T-helper 17 cell (primary cell): ENCODE measurements at places on chromosomes 4 and X. TPM values are rescaled to one million over a fixed set of nuclear protein-coding genes. Genes with fewer than 3 reads are reported as not detected.

DNA sequence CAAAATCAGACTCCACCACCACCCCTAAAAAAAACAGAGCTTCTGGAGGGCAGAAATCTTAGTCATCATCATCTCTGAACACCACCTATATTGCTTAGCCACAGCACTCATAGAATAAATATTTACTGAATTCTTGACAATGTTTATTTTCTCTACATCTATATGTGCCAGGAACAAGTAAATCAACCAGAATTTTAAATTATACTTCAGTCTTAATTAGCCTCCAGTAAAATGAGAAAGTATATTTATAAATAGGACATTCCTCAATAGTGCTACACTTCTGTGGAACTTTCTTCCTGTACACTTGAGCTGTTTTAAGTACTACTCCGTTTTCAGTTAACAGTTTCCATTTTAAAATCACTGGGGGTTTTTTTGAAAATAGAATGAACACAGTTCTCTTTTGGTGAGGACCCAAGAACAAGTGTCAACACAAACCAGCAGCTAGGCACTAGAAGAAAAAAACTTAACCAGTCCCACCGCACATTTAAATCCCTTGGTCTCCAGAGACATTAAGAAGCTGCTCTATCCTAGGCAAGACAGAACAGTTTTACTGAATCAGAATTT lies 25.5 kb downstream of the SMIM14 start:
- H3K4me1 ChIP-seq: peaks cover 3% of the 10 kb centered on the region
- H3K27me3 ChIP-seq: no peaks in the 10 kb centered on the region
- H3K36me3 ChIP-seq: peaks cover 10% of the 10 kb centered on the region
- no peak overlapping the region for H3K27ac ChIP-seq

DNA sequence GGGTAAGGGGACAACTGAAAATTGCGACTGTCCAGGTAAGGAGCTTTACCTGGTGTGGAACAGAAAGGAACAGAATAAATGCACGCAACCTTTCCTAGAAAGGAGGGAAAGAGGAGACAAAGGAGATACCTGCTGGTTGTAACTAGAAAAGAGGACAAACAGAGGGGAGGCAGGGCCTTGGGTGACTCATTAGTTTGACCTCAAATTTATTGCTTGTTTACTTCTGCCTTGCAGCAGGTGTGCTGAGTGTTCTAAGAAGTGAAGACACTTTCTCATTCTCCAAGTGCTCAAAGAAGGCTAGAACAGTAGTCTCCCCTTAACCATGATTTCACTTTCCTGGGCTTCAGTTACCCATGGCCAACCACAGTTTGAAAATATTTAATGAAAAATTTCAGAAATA lies 123.1 kb upstream of the BOD1L1 start:
- no peak overlapping the region for H3K4me3 ChIP-seq
- H3K27me3 ChIP-seq: no peaks in the 10 kb centered on the region
- no peaks in the 10 kb centered on the region for H3K4me1 ChIP-seq
- H3K36me3 ChIP-seq: no peaks in the 10 kb centered on the region

DNA sequence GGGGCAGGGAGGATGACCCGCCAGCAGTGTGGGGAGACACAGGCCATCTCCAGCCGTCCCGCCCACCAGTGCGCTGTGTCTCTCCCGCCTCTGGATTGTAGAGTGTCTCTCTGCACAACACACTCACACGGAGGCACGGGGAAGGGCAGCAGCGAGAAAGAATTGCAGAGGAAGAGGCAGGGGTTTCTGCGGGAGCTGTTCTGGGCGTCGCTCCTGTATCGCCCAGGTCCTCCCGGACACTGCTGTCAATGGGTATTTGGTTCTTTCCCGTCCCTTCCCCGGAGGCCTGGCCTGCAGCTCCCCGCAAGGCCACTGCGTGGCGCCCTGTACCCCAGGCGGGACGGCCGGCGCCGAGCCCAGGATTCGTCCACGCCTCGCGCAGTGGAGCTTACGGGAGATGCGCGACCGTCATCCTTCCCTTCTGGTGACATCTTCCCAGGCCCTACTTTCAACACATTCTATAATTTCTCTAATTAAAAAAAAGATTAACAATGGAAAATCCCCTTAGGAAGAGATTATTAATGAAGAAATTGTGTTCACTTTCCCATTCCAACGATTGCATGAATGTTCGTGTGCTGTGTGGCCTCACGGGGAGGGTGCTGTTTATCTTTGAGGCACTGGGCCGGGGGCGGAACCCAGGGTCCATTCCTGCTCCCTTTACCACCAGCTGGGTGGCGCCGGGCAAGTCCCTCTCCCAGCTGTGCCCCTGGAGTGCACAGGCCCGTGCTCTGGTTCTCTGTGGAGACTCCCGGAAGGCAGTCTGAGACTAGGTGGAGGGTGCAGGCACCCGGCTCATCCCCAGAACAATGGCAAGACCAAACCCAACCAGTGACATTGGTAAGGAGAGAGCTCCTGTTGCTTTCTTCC lies 95.7 kb downstream of the CPZ start:
- DNase-seq: no peak
- no peaks in the 10 kb centered on the region for H3K4me1 ChIP-seq
- H3K36me3 ChIP-seq: no peaks in the 10 kb centered on the region
- H3K27ac ChIP-seq: no peak overlapping the region

GRCh38 chr4:189767941-189768340 lies 172.7 kb upstream of the FRG1 start:
- peaks cover 5% of the 10 kb centered on the region for H3K27me3 ChIP-seq
- no peak for DNase-seq
- no peaks in the 10 kb centered on the region for H3K4me1 ChIP-seq
- H3K27ac ChIP-seq: no peak overlapping the region
- no peak overlapping the region for H3K4me3 ChIP-seq

DNA sequence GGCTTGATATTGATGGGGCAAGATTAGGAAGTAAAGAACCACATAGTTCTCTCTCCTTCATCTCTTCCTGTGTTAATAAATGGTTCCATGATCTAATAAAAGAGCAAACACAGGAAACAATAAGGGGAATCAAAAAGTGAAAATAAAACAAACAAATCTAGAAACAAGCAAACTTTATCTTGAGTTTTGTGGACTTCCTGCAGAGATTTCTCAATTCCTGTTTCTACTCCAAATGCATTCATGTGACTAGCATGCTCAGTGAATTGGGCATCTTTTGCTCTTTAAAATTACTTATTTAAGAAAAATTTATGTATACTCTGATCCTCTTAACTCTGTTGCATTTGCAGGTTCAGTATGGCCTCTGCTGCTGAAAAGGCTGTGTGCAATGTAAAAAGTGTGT lies 682.0 kb downstream of the KCTD8 start:
- no peak overlapping the region for H3K4me3 ChIP-seq
- no peak for DNase-seq
- no peaks in the 10 kb centered on the region for H3K36me3 ChIP-seq
- H3K27me3 ChIP-seq: no peaks in the 10 kb centered on the region

- no peaks in the 10 kb centered on the region for H3K27me3 ChIP-seq
- no peak overlapping the region for H3K27ac ChIP-seq
- H3K4me3 ChIP-seq: no peak overlapping the region
- peaks cover 2% of the 10 kb centered on the region for H3K36me3 ChIP-seq
- H3K4me1 ChIP-seq: no peaks in the 10 kb centered on the region
- DNase-seq: no peak
Measured at GRCh38 chr4:25107827-25108516, 52.3 kb downstream of the SEPSECS start.

- no peak for DNase-seq
- no peaks in the 10 kb centered on the region for H3K36me3 ChIP-seq
- H3K4me1 ChIP-seq: peaks cover 2% of the 10 kb centered on the region
- no peak overlapping the region for H3K4me3 ChIP-seq
Measured at GRCh38 chr4:183600189-183600685, 58.7 kb downstream of the RWDD4 start.

DNA sequence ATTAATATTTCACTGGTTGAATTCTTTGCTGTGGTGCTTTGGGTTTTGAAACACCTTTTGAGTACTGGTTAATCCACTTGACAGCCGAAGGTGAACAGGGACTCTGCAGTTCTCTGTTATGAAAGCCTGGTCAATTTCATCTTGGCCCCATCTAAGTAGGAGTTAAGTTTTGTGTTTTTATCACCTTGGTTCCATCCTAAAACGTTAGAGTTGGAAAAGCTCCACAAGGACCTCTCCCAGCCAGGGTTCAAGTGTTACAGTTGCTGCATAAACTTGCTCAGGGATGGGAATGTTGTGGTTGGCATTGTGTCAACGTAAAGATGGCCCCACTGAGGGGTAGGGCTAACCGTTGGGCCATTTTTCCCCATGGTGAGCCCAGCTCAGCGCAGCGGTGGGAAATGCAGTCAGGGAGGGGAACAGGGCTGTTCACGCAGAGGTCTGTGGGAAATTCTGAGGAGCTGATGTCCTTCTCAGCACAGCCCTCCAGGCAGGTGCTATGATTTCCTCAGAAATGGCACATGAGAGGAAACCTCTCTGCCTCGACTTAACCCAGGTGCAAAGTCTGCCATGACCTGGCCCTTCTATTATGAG lies 188.7 kb downstream of the STIM2 start:
- H3K4me1 ChIP-seq: peaks cover 4% of the 10 kb centered on the region
- no peaks in the 10 kb centered on the region for H3K36me3 ChIP-seq
- peaks cover 84% of the 10 kb centered on the region for H3K27me3 ChIP-seq
- H3K4me3 ChIP-seq: no peak overlapping the region
- H3K27ac ChIP-seq: no peak overlapping the region

Gene FGD1
- total RNA-seq: 0.05 TPM

Gene SH3RF1
- total RNA-seq: 0.42 TPM

Gene HTR2C
- not detected for total RNA-seq

Gene TEX13D
- total RNA-seq: not detected
